Muscle of back (tissue), 13 donors: ENCODE measurements at places on chromosomes 3 and 15.

- DNase-seq = no peak
Measured at GRCh38 chr3:152621006-152621868, 213.7 kb upstream of the P2RY1 start.

- no peak for DNase-seq
Measured at GRCh38 chr3:119589102-119589773, 8.4 kb upstream of the PLA1A start.

DNA sequence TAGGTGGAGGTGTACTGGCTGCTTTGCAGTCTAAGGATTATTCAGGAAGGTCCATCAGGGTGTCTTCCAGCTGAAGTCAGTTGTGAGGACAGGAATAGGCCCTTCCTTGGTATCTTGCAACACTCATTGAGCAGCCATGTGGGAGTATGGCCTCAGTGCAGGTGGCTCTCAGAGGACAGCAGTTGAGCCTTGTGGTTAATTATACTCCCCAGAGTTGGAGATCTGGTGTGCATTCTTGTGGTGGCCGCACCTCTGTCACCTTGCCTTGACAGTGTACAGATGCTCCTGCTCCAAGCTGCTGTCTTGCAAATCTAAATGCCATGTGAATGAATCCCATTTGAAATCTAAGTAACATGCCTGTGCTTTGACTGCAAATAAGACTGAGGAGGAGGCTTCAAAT lies 339.9 kb upstream of the BCHE start:
- DNase-seq = no peak

DNA sequence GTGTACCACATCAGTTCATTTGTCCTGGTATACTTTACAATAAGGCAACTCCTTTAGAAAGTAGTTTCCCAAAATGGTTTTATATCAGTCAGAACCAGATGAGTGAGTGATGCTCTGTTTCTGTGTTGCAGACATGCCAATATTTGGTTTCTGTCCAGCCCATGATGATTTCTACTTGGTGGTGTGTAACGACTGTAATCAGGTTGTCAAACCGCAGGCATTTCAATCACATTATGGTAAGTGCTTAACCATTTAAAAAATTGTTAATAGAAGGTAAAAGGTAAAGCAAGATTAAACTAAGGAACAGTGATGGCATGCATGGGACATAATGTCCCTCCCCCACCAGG lies 40.0 kb upstream of the SCAANT1 start:
- DNase-seq = no peak

- no peak for DNase-seq
Measured at GRCh38 chr3:36175113-36175812, 205.0 kb upstream of the STAC start.

DNA sequence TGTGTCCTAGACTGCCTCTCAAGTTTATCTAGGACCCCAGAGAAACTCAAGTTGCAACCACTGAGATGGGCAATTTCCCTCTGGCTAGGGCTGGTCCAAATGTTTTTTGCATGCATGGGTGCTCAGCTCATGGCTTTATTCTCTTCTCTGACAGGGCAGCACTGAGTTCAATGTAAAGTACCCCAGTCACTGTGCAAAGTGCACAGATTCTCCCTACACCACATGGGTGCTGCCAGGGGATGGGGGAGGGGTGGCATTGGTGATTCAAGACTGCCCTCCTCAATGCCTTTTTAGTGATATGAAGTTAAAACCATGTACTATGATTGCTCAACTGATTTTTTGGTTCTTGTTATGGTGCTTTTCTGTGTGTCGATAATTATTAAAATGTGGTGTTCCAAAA lies 14.8 kb upstream of the RAD51 start:
- DNase-seq = no peak

- no peak for DNase-seq
Measured at GRCh38 chr3:16896820-16897219, 12.1 kb downstream of the PLCL2 start.

DNA sequence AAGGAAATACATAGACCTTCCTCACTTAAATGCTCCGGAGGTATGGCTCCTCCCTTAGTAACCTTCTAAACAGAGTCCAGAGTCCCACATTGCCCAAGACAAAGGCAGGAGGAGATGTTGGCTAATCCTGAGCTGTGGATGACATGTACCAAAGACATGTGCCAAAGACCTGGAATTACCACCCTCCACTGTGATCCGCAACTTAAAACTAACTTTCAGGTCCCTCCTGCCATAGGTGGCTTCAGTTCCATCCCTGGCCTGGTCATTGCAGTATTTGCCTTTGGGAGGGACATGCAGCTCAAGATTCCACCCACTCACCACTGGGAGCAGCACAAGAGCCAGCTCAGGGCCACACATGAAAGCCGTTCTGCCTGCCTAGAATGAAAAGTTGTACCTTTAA lies 28.0 kb downstream of the MYZAP start:
- DNase-seq = no peak

GRCh38 chr3:151171145-151171757 lies 31.8 kb downstream of the GPR171 start:
- DNase-seq = peak; percentile 40

GRCh38 chr3:161177991-161178390 lies 43.1 kb upstream of the NMD3 start:
- DNase-seq = no peak

DNA sequence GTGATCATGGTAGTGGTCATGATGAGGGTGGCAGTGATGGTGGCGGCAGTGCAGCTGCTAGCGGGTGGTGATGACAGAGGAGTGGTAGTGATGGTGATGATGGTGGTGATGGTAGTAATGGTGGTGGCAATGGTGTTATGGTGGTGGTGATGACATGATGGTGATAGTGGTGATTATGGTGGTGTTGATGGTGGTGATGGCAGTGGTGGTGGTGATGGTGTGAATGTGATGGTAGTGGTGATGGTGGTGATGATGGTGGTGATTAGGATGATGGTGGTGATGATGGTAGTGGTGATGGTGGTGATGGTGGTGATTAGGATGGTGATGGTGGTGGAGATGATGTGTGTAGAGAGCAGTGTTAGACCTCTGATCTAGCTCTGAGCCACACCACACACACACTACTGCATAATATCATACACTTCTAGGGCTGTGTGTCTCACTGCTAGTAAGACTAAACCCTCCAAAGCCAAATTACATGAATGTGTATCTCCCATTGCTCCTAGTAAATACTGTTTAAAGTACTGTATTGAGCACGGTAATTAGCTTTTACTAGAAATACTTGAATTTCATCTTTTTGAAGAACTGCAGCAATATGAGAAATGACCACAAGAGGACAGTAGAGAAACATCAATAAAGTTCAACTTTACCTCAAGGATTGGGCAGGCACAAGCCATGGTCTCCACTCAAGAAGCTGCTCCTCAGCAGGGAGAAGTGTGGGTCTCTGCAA lies 28.8 kb downstream of the TMED3 start:
- peak; percentile 17 for DNase-seq

- no peak for DNase-seq
Measured at GRCh38 chr3:196843435-196844110, 24.1 kb upstream of the SENP5 start.

- no peak for DNase-seq
Measured at GRCh38 chr3:188608401-188608800, 454.4 kb downstream of the LPP start.

DNA sequence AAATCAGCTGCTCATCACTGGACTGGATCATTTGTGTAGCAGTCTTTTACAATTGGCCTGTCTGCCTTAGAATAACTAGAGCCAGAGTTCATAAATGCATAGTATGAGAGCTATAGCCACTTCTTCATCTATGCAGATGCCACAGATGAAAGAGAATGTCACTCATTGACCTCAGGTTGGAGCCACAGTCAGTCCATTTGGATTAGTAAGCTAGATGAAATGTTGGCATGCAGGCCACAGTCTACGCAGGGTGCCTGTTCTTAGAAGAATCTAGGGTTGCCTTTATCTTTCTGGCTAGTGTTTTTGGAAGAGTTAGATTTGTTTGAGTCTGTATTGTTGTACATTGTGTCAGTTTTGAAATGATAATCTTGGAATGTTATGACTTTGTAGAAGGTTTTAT lies 25.4 kb upstream of the EDEM1 start:
- no peak for DNase-seq

DNA sequence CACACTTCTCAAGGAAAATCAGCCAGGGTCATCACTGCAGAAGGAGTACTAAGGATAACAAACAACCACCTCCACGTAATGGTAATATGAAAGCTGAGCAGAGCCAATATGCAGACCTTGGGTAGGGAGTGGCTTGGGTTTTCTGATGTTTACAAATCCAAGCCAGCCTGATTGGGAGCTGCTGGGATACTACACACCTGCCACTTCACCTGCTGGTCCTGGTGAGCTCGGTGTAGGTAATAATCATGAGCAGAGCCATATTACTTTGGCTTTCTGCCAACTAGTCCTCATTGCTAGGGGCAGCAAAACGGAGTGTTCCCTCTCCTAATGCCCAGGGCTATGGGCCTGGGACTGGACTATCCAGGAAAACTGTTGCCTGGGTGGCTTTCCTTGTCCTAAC lies 433.5 kb upstream of the PPP2R3A start:
- no peak for DNase-seq

GRCh38 chr15:51965691-51966090 lies 5.9 kb downstream of the LEO1 start:
- DNase-seq = no peak

DNA sequence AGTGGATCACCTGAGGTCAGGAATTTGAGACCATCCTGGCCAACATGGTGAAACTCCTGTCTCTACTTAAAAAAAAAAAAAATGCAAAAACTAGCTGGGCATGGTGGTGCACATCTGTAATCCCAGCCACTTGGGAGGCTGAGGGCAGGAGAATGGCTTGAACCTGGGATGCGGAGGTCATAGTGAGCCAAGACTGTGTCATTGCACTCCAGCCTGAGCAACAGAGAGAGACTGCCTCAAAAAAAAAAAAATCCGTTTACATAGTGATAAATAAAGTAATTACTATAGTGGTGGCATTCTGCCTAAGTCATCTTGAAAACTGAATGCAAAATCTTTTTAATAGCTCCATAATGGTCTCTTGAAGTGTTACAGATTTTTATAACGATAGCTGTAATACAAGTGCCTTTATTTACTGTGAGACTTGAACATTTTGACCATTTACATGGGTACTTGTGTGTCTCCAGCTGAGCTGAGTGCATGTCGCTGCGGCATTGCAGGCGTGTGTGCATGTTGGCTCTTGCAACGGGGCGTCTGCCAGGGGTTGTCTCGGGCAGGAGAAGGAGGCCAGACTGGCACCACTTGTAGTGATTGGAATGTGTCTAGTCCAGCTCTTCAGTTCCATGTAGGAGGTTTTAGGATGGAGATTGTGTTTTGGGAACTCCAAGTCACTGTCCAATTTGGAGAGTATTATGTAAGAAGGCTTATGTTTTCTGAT lies 111.9 kb downstream of the IGF1R start:
- no peak for DNase-seq

DNA sequence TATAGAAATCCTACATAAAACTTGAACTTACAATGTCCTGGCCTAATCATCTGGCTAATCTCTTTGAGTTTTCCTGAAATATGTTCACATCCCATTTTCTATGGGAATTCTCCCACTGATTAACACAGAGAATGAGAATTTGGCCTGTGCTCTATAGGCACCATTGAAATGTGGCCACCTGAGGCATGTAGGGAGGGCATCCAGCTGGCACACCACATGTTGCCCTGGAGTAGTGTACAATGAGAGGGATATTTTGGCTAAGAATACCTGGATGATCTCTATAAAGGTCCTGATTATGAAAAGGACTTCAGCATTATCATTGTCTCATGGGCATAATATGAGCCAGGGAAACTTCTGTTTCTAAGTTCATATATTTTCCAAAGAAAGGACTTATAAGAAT lies 324.0 kb downstream of the ZBTB20 start:
- DNase-seq = no peak

- peak; percentile 41 for DNase-seq
Measured at GRCh38 chr3:21734746-21735145, 16.3 kb downstream of the ZNF385D start.

DNA sequence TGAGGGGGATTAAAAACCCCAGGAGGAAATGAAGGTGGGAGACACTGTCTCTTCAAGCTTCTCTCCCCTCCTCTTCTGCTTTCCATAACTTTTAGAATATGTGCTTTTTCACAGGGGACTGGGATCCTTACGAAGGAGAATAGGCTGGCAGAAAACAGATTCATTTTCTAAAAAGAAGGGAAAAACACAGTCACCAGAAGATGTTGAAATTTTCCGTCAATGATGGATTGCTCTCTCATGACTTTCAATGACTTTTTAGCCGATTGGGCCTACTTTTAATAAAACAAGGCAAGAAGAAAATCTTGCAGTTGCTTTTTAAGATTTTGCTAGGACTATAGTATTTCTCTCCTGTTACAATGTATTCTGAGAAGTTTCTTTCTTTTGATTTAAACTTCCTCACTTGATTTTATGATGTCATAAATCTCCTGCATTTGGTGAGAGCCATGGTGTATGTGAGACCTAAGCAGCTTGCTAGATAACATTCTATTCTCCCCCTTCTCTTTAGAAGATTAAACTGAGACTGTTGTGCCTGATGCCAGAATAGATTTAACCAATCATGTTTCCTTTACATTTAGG lies 241.2 kb downstream of the FEZF2 start:
- DNase-seq = peak; percentile 45
